AG08395 (cell line): ENCODE measurements at places on chromosomes 6 and 20.
A peak's percentile ranks its signal among the peaks of the same experiment; 100 is the strongest.

DNA sequence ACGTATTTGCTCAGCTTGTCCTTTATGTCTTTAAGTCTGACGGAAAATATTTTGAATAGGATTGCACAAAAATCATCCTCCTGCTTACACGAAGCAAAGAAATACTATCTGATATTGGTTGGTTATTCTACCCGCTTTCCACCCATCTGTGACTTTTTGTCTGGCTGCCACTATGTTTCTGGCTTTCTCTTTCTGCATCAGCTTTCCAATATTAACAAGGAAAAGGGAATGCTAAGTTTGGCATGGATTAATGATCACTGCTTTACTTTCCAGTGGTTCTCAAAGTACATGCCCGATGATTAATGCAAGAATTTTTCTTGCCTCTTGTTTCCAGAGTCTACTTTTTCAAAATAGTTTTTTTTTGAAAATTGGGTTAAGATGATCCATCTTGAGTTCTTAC is 57.0 kb downstream of the RNF144B start:
- no peak for DNase-seq

DNA sequence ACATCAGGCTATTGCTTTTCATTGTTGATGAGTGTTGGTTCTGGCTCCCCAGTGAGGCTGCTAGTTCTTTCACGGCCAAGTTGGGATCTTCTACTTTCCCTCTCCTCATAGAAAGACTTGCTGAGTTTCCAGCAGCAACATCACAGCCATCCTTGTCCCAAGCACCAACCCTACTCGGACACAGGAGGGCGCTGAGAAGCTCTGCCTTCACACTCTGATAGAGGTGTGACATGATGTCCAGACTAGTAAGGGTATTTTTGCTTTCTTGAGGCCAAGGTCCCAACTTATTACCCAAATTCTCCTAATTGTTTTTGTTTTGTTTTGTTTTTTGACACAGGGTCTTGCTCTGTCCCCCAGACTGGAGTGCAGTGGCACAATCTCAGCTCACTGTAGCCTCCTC is 3.0 kb upstream of the GCM1 start:
- no peak for DNase-seq

DNA sequence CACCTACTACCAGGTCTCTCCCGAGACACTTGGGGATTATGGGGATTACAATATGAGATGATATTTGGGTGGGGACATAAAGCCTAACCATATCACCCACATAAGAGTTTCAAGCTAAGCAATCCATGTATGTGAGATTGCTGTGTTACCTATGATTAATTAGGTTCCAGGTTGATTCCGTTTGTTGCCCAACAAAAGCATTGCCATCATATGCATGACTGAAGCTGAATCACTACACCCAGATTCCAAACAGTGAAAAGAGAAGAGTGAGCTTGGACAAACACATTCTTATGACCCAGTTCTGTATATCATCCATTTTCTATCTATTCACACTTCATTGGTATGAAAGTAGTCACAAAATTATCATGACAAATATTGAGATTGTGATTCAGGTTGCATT is 952.5 kb upstream of the MAN1A1 start:
- no peak for DNase-seq

- no peak for DNase-seq
Measured at GRCh38 chr6:34343806-34344205, 48.7 kb downstream of the NUDT3 start.

GRCh38 chr6:3001146-3001772 is 1.6 kb downstream of the NQO2 start:
- no peak for DNase-seq

- DNase-seq = peak; percentile 24
Measured at GRCh38 chr20:57043091-57043490, 223.3 kb downstream of the BMP7 start.

DNA sequence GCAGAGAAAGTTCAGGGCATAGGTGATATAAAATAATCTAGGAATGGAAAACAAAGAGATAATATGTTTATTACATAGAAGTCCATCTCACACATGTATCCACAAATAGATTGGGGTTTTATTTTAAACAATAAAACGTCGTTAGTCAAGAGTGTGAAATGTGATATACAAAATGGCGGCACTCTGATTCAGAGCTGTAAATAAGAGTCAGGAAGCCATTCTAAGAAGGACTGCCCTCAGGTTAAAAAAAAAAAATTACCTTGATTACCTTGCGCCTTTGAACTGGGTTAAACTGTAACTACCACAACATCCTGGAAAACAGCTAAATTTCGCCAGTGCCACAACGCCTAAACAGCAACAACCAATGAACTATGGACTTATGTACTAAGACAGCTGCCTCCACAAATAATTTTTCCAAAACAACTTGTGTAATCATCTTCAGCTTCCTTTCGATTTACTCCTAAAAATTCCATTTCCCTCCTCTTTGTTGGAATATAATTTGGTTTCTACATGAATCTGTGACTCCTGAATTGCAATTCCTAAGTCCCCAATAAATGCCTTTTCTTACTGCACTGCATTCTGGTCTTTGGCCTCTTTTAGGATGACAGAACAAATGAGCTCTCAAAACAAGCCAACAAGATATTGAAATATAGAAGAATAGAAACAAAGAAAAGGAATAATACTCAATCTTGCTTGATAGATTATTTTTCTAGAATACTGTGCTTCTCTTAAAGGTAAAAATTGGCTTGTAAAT is 1019.5 kb upstream of the MAP3K7 start:
- no peak for DNase-seq
